ENCODE measurements at places on chromosomes 7 and 10.
A peak's percentile ranks its signal among the peaks of the same experiment; 100 is the strongest.

- no peak for DNase-seq
Measured at GRCh38 chr10:80583685-80584084, 46.0 kb downstream of the SH2D4B start.

GRCh38 chr10:32199714-32200394 lies 143.6 kb upstream of the KIF5B start:
- DNase-seq = no peak

DNA sequence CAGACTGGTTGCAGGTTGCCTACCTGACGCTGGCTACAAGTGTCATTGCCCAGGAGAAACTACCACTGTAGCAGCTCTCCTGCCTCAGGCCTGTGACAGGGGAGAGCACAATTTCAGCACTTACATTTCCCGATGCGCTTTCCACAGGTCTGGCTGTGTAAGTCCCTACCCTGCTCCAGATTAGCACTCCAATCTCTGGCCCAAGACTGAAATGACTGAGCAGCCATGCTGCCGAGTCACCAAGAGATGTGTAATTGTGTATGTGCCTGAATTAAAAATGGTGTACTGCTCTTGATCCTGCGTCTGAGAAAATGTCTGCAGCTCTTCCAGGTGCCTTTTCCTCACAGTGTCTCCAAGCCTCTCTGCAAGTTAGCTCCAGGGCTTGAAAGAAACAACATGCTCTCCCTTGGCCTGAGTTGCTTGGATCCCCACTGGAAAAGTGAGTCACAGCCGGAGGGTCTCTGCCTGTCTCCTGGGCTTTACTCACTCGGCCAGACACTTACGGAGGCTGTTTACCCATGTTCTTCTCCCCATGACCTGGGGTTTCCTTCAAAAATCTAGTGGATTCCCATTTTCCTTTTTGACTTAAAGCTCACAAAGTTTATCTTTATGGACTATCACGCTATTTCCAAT lies 1001.7 kb upstream of the KCND2 start:
- DNase-seq = no peak

GRCh38 chr10:9076066-9076465 lies 1021.6 kb downstream of the GATA3 start:
- DNase-seq = no peak

DNA sequence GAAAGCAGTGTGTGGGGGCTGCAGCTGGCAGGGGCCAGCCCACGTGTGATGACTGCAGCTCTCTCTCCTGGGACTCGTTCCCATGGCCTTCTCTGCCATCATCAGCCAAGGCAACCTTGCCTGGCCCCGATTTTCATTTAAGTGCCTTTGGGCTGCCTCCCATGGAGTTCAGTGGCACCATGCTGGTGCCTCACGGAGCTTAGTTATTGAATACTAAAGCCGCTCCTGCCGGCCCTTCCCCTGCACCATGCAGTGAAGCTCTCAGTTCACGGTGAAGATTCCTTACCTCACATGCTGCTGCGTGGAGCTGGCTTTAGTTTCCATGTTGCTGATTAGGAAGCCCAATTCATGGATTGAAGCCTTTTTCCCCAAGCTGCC lies 141.5 kb upstream of the EEPD1 start:
- DNase-seq = peak; percentile 54

- DNase-seq = no peak
Measured at GRCh38 chr10:117545141-117546019, 2.8 kb downstream of the EMX2 start.

DNA sequence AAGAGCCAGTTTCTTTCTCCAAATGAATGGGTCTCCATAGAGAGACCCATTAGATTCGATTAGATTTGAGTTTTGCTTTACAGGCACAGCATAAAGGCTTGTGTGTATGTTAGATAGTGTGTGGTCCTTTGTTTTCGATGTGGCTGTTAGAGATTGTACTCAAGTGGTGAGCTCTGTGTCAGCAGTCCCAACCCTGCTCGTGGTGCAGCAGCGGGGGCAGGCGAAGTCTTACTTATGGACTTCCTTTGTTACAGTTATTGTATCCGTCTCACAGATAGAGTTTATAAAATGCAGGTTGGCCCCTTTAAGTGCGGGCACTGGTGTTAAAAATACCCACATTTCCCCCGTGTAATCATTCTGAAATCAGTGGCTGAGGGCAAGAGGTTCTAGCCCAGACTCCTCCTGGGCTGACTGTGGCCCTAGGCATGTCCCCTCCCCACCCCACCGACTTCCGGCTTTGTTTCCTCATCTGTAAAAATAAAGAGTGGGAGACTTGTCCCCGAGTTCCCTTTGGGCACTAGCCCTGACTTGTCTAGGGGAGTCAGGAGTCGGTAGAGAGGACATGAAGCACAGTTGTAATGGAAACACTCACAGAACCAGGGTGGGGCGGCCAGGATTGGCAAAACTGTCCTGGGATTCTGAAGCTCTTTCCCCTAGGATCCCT lies 28.6 kb downstream of the MTURN start:
- DNase-seq = no peak

DNA sequence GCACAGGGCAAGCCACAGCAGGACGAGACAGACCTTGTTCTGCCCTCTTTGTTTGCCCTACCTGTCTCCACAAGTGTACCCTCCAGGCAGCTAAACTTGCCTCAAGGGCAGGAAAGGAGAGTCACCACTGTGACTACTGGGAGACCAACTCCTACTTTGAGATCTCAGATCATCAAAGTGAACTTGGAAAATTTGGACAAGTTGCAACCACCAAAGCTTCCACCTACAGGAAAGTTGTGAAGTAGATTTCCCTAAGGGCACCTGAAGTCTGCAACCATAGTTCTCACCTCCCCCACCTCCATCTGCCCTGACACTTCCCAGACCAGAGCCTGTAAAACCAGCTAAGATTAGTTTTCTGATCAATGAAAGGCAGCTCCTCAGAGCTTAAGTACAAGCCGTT lies 2.5 kb upstream of the WDR91 start:
- no peak for DNase-seq

GRCh38 chr7:106053109-106053508 lies 59.0 kb downstream of the SYPL1 start:
- DNase-seq = no peak
